ENCODE measurements at places on chromosomes 3 and 15.

DNA sequence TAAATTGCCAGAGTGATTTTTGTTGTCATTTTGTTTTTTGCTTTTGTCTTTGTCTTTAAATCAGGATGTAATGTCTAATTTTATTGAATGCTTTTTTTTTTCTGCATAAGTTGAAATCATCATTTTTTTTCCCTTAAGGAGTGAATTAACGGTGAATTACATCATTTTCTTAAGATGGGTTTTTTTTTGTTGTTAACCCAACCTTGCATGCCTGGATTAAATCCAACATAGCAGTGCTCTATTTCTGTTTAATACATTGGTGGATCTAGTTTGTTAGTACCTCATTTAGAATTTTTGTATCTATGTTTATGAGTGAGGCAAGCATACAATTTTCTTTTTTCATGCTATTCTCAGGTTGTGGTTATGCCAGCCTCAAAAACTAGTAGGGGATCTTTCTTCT, 186.4 kb upstream of the TMC3 start:
- DNase-seq, result no peak

- DNase-seq, result no peak
These were observed 413.9 kb upstream of the MDFIC2 start for GRCh38 chr3:70726096-70726938.

DNA sequence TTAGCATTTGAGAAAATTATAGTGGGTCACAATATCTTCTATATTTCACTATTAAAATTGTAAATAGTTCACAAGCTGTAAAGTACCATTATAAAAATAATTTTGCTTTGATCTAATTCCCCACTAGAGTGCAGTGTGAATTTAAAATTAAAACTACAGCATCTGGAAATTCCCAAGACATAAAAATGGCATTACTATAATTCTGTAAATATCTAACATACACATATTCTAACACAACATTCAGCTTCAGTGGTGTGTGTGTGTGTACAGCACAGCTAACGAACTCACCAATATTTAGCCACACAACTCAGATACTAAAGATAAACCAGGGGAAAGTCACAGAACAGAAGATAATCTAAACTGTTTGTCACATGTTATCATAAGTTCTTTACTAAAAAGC, 424.9 kb upstream of the ZNF385D start:
- no peak for DNase-seq

DNA sequence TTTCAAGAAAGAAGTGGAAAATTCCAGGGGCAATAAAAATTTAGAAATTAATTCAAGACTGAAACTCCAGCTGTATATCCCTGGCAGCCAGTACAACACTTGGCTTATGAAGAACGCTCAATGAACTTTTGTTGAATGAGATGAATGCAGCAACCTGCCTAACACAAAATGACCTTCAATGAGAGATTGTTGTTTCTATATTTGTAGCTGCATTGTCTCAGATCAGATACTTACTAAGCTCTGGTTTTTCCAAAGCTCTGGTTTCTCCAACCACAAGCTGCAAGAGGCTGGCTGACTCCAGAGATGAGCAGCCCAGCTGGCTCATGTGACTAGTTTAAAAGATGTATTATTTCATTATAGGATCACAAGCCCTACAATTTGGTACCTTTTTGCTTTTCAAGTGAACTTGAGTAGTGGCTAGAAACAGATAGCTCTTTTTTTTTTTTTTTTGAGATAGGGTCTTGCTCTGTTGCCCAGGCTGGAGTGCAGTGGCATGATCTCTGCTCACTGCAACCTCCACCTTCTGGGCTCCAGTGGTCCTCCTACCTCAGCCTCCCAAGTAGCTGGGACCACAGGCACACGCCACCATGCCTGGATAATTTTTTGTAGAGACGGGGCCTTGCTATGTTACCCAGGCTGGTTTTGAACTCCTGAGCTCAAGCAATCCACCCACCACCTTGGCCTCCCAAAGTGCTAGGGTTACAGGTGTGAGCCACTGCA, 57.4 kb downstream of the UMPS start:
- DNase-seq, result peak; percentile 17

- DNase-seq, result peak; percentile 39
These were observed 51.0 kb downstream of the ZDHHC19 start for GRCh38 chr3:196159952-196160804.

All from activated CD4-positive, alpha-beta T cell treated with anti-CD3 and anti-CD28 coated beads for 48 hours (primary cell).